T1000 (cell line): ENCODE measurements at places on chromosomes 1 and 21.

DNA sequence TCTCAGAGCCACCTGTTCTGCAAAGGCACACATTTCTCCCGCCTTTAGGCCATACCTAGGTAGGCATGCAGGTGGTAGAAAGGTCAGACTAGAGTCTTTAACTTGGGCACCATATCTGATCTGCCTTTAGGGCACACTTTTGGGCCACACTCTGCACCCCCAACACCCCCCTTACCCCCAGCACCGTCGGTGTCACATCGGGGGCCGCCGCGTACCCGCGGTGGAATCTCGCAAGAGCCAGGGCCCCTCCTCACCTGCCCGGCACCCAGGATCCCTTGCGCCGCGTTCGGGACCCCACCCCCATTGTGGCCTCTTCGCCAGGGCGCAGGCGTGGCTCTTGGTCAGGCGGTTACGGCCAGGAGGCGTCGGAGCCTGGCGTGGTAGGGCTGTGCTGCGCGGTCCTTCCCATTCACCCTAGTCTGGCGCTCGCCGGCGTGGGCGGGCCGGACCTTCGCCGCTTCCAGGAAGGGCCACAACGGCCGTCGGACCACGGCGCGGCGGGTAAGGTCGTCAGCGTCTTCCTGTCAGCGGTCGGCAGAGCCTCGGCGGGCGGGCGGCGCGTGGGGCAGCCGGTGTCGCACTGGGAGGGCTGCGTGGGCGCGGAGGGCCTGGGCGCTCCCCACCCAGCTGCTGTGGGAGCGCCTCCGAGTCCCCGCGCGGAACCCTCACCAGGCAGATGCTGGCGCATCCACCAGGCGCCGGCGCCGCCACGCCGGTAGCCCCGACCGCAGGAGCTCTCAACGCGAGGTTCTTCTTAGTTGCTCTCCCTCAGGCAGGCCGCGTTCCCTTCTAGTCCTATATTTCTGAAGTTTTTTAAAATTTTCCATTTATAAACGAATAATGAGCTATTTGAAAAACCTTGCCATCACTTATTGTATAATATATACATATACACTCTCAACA, at the start of gene DNAH14:
TSS of gene DNAH14 (plus strand) at position 341 of the 903 bp plus-strand sequence. CDS start 23,028 bp downstream, outside the sequence.
- DNase-seq, result peak; percentile 58

- DNase-seq, result no peak
Measured at GRCh38 chr1:77762072-77762476, 2.4 kb upstream of the USP33 start.

- DNase-seq, result no peak
Measured at GRCh38 chr1:111471012-111471411, 2.8 kb upstream of the C1orf162 start.

DNA sequence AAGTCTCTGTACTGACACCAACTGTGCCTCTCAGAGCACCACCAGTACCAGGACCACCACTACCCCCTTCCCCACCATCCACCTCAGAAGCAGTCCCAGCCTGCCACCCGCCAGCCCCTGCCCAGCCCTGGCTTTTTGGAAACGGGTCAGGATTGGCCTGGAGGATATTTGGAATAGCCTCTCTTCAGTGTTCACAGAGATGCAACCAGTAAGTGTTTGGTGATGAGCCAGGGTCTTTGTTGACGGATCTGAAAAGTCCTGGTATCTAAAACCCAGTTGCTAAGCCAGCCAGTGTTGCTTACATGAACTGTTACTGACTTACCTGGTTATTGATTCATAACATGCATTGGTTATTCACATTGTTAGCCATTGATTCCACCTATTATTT, 1.1 kb downstream of the C1orf56 start:
- no peak for DNase-seq
